ENCODE measurements at places on chromosomes 6 and 20.

- no peak for DNase-seq
These were observed 30.1 kb downstream of the CITED2 start for GRCh38 chr6:139344186-139344963.

GRCh38 chr6:21987501-21987957 lies 309.3 kb downstream of the PRL start:
- DNase-seq = no peak

DNA sequence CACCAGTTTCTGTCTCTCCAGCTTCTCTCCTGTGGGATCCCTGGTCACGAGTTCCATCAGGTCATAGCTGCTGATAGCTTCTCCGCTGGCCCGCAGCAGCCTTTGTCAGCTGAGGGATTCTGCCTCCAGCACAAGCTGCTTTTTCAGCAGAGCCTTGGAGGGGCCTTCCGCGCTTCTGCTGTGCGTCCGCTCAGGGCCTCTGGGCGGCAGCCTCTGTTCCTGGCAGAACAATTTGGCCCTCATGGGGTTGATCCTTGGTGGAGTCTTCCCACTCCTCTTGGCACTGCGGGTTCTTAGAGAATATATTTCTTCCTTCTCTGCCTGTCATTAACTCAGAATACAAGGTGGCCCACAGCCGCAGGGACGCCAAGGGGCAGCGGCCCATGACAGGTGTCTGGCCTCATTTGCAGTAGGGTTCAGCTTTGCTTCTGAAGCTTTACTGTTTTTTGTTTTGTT lies 158.8 kb downstream of the DTNBP1 start:
- DNase-seq = no peak

DNA sequence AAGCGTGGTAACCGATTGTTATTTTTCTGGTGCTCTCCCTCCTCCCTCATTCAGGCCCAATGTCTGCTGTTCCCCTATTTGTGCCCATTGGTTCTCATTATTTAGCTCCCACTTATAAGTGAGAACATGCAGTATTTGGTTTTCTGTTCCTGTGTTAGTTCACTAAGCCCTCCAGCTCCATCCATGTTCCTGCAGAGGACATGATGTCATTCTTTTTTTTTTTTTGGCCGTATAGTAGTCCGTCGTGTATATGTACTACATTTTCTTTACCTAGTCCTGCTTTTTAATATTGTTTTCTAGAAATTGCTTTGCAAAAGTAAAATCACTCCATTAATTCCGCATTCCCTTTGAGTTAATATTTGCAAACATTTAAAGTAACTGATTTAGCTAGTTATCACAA lies 23.1 kb downstream of the ZNF451 start:
- no peak for DNase-seq

DNA sequence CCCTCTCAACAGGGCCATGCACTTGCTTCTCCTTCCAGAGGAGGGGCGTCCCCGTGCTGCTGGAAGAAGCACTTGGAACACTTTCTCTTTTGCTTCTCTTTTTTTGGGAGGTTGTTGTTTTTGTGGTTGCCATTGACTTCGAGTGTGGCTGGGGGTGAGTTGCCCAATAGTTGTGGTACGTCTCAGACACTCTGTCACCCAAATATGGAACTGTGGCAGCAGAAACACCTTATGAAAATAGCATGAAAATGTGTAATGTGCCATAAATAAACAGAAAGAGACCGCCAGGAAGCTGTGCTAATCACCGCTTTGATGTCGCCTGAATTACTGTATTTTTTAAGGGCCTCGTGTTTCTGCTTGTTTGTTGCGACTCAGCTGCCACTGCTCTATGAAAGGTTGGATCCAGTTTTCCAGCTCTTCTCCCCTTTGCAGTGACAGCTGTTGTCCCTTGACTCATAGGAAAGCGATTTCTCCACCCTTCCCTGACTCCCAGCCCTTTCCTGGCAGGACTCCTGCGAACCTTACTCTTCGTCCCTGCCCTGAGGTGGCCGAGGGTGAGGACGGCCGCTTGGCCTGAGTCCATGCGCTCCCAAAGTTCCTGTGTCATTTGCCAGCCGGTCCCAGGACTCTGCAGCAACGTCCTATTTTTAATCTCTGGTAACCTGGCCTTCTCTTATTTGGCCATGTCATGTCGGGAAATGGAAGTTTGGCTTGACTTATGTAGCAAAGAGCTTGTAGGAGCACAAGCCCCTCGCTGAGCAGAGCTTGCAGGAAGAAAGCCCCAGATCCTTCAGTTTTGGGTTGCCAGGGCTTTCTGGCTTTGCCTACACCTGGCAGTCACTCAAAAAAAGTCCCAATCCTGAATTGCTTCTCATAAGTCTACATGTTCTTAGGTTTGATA lies 694.6 kb downstream of the QKI start:
- no peak for DNase-seq

GRCh38 chr20:47317127-47317895 lies 39.2 kb downstream of the ZMYND8 start:
- DNase-seq = peak; percentile 58

GRCh38 chr6:9982215-9982614 lies 432.7 kb downstream of the TFAP2A start:
- no peak for DNase-seq

DNA sequence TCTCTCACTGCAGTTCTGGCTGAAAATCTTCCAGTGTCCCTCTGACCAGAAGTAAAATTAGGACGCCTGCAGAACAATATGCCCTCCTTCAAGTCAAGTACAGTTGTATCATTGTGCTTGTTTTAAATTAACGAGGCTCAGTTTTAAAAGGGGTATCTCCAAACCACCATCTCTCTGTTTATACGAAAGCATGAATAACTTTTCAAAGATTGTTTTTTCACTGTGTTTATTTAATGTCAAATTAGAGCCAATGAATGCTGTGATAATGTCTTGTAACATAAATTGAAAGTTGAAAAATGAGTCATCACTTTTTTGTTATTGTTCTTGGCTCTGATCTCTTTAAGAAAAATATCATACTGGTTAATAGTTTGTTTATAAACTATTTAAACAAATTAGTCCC lies 230.7 kb upstream of the THEMIS start:
- no peak for DNase-seq

DNA sequence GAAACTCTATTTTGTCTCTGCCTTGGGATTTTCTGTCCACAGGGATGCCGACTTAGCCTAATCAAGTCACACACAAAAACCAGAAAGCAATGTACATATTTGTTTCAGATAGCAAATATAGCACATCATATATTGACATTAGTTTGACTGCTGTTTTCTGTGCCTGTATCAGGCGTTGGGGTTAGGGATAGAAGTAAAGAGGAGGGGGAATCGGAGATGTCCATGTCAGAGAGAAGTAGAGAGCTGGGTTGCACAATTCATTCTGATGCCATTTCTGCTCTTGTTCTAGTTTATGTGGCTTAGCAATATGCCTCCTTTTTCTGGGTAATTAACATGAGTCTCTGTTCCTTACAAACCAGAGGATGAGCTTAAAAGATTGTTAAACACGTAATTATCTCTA lies 14.7 kb upstream of the IPCEF1 start:
- DNase-seq = no peak

DNA sequence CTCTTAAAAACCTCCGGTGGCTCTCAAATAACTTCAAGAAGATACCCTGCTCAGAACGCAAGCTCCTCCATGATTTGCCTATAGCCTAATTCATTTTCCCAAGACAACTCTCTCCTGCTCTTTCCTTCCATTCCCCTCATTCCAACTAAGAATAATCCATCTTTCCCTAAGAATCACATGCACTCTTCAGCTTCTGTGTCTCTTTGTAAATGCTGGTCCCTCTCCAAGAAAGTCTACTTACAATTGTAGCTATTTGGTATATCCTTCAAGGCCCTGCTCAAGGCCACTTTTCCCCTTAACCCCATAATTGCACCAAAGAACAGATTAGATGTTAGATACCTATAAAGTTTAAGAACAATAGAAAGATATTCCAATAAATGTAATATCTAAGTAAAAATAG lies 7.4 kb upstream of the HEY2 start:
- no peak for DNase-seq

DNA sequence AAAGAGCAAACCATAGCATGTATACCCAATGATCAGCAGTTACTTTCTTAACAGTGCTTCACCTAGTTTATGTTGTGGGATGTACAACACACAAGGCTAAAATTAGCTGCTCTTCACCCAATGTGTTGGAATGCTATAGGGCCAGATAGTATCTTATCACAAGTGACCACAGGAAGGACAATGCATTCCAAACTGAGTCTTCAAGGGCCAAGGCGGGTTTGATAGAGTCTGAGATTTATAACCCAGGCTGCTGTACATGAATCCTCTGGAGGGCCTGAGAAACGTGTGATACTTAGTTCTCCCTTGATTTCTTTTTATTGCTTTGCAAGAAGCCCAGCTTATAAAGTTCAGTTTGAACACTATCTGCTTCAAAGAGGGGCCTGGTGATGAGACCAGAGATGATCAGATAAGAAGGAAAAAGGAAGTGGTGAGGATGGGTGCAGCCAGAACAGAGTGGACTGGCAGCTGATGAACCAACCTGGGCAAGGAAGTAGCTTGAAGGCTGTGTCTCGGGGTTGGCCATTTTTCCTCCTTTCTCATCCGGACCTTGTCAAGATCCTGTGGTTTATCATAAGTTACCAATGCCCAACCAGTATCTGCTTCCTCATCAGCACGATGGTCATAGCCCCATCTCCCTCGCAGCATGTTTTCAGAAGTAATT lies 62.2 kb upstream of the BMP2 start:
- DNase-seq = no peak

DNA sequence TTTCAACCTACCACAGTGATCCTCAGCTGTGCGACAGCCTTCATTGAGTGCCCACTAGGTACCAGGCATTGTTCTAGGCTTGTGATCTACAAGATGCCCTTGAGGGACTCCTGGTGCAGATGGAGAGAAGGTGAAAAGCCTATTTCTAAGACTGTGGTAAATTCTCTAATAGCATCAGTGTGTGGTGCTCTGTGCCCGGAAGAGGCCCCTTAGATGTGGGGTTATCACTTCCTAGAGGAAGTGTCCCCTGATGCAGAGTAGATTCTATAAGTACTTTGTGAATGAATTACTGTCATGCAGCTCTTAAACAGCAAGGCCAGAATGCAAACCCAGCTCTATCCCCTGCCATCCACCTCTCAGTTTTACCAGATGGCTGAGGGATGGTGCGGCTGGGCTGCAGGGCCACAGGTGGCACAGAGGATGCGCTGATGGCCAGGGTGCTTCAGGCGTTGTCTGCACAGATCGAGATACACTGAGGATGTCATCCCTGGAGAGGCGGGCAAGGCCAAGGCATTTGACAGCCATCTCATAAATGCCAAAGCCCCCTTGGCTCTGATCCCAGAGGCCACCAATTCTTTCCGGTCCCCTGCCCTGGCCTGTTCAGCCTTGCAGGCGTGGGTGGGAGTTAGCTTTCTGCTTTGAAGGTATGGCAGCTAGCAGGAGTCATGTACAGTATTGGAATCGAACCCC lies 96.7 kb downstream of the TOX2 start:
- no peak for DNase-seq

- DNase-seq = no peak
These were observed 8.6 kb upstream of the ACAT2 start for GRCh38 chr6:159753081-159753872.

- DNase-seq = no peak
These were observed 1.9 kb upstream of the SRSF3 start for GRCh38 chr6:36592221-36592655.

DNA sequence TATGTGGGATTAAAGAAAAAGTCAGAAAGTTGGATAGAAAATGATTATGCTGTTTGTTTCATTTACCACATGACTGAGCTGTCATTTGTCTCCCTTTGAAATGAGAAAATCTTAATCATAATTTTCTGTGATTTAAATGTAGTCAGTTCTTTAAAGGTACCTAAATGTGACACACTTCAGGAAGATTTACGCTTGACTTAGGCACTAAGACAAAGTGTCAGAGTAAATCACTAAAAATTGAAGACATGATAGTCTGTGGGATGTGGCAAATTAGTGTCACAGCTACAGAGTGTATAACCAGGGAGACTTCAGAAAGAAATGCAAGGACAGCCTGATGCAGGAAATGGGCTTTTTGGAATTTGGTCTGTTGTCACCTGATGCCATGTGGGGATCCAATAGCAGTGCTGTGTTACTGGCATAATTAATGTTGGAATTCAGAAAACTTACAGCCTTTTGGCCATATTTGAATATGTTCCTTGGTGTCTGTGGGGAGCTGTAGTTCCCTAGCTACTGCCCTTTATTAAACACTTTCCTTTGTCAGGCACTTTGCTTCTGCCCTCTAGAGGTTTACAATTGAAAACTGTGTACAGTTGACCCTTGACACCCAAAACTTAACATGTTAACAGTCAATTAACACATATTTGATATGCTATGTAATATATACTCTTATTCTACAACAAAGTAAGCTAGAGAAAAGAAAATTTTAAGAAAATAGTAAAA lies 493.8 kb downstream of the UTRN start:
- no peak for DNase-seq

DNA sequence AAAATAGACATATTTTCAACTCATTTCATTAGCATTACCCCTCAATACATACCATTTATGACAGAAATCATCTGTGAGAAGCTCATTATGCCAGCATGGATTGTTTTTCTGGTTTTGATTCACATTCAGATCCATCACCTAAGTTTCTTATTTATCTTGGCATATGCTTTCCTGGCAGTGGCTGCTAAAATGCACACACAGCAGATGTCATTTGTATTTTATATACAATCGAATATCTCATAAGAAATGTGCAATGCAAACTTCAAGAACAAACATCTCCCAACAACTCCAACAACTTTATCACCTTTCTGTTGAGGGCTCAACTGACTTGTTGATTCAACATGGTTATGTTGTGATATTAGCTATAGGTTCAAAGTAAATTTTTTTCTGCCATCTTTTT lies 208.3 kb downstream of the PHACTR1 start:
- DNase-seq = no peak

DNA sequence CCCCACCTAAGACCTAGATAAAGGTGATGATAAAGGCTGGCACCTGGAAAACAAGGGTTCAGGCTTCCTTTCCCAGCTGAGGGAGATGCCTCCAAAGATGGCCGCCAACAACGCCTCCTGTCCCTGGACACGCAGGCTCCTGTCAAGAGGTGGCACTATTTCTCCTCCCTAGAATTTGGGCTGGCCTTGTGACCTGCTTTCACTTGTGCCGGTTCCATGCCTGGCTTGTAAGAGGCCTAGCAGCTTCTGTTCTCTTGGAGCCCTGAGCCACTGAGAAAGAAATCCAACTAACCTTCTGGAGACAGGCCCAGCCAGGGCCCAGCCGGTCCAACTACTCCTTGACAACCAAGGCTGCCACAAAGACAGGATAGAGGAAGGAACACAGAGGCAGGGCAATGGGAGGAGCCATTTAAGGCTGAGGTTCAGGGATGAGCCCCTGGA lies 60.2 kb upstream of the RALY start:
- DNase-seq = peak; percentile 20

DNA sequence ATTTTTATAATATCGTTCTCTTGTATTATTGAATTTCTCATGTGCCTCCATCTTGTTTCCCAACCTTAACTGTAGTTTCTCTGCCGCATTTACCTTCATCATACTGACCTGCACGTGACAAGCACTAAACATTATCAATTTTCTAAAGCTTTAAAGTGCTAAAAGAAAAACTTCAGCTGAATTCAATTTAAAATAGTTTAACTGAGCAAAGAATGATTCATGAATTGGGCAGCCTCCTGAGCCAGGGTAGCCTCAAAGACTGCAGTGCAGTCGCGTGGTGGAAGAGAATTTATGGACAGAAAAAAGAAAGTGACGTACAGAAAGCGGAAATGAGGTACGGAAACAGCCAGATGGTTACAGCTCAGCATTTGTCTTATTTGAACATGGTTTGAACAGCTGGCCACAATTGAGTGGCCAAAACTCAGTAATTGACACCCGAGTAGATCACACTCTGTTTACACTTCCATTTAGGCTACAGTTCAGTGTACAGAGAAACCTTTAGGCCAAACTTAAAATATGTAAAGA lies 4.2 kb upstream of the ZDHHC14 start:
- no peak for DNase-seq

Measured in stimulated activated naive CD4-positive, alpha-beta T cell treated with Interleukin-2 at 50 U/mL for 16 hours (primary cell).